ENCODE measurements at places on chromosomes 6 and 20. TPM values are rescaled to one million over a fixed set of nuclear protein-coding genes. Genes with fewer than 3 reads are reported as not detected.

The DNAAF9 gene
- 10.3 TPM for total RNA-seq

The SULF2 gene
- total RNA-seq: 12.3 TPM

The OXT gene
- not detected for total RNA-seq

The POU5F1 gene
- not detected for total RNA-seq

The MMP24 gene
- 0.16 TPM for total RNA-seq
